Purkinje cell (primary cell): ENCODE measurements at places on chromosomes 4 and X. TPM values are rescaled to one million over a fixed set of nuclear protein-coding genes. Genes with fewer than 3 reads are reported as not detected.

The GPR82 gene
- polyA plus RNA-seq = 0.42 and 0.85 TPM in 2 replicates

The GPRASP2 gene
- 42.7 and 53.1 TPM in 2 replicates for polyA plus RNA-seq

The IL21 gene
- polyA plus RNA-seq = not detected in 2 replicates

The PDGFRA gene
- polyA plus RNA-seq = 0.94 and 1.2 TPM in 2 replicates

The SATL1 gene
- polyA plus RNA-seq = 0.34 and 1.2 TPM in 2 replicates

The F11 gene
- polyA plus RNA-seq = not detected in 2 replicates

The ADRA2C gene
- polyA plus RNA-seq = 0.29 TPM in 1 of 2 replicates, not detected in the other

The SPON2 gene
- polyA plus RNA-seq = not detected in 2 replicates

The C4orf50 gene
- polyA plus RNA-seq = 0.83 and 1.7 TPM in 2 replicates

The IL3RA gene
- polyA plus RNA-seq = 1.1 TPM in 1 of 2 replicates, not detected in the other

The EXOC1L gene
- polyA plus RNA-seq = 4.1 TPM in 1 of 2 replicates, not detected in the other

The MAGEB18 gene
- not detected in 2 replicates for polyA plus RNA-seq

The CT45A1 gene
- not detected in 2 replicates for polyA plus RNA-seq

The XPNPEP2 gene
- not detected in 2 replicates for polyA plus RNA-seq

The REELD1 gene
- polyA plus RNA-seq = 0.38 TPM in 1 of 2 replicates, not detected in the other

The RBM47 gene
- 0.17 TPM in 1 of 2 replicates, not detected in the other for polyA plus RNA-seq

The TRAPPC2 gene
- 14.2 and 16.1 TPM in 2 replicates for polyA plus RNA-seq

The NR3C2 gene
- polyA plus RNA-seq = 5.3 and 6.6 TPM in 2 replicates

The TRIM60 gene
- polyA plus RNA-seq = not detected in 2 replicates

The FGD1 gene
- 0.59 and 1.1 TPM in 2 replicates for polyA plus RNA-seq

The HSFX3 gene
- polyA plus RNA-seq = 0.20 and 0.27 TPM in 2 replicates

The CLTRN gene
- 0.82 TPM in 1 of 2 replicates, not detected in the other for polyA plus RNA-seq

The ACE2 gene
- 0.98 TPM in 1 of 2 replicates, not detected in the other for polyA plus RNA-seq

The CENPVL1 gene
- polyA plus RNA-seq = 0.35 and 0.92 TPM in 2 replicates

The GPR119 gene
- polyA plus RNA-seq = not detected in 2 replicates

The RTL3 gene
- polyA plus RNA-seq = not detected in 2 replicates

The RHOXF2B gene
- polyA plus RNA-seq = 0.36 TPM in 1 of 2 replicates, not detected in the other

The H2BW1 gene
- polyA plus RNA-seq = not detected in 2 replicates

The ATP5ME gene
- 1,728 and 2,284 TPM in 2 replicates for polyA plus RNA-seq

The MND1 gene
- polyA plus RNA-seq = not detected in 2 replicates

The ARMCX2 gene
- 28.2 and 30.9 TPM in 2 replicates for polyA plus RNA-seq

The UGT2A1 gene
- not detected in 2 replicates for polyA plus RNA-seq

The DHRSX gene
- 13.1 and 14.6 TPM in 2 replicates for polyA plus RNA-seq

The CLIC2 gene
- 1.1 and 6.7 TPM in 2 replicates for polyA plus RNA-seq

The GASK1B gene
- 8.1 and 10.3 TPM in 2 replicates for polyA plus RNA-seq

The SLIT2 gene
- polyA plus RNA-seq = 7.4 and 10.6 TPM in 2 replicates

The CDX4 gene
- not detected in 2 replicates for polyA plus RNA-seq

The ARHGAP10 gene
- 1.6 and 2.2 TPM in 2 replicates for polyA plus RNA-seq

The CXCL5 gene
- not detected in 2 replicates for polyA plus RNA-seq
